ENCODE measurements at places on chromosomes 5 and 9.

GRCh38 chr5:68432682-68433081 is 217.1 kb downstream of the PIK3R1 start:
- no peak for DNase-seq

DNA sequence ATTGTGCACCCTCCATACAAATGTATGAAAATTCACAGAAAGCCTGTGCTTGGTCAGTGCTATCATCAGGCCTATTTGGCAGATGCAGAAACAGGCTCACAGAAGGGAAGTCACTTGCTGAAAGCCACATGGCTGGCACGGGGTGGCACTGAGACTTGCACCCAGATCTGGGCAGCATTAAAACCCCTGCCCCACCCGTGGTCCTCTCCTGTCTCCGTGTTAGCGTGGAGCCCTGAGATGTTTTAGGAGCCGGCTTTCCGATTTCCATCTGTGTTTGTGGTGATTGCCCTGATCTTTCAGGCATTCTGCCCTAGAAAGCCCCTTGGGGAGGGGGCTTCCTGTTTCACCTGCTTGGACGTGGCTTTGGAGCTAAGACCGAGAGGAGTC is 102.2 kb upstream of the IER5L start:
- DNase-seq = no peak

GRCh38 chr5:140340605-140341121 is 5.7 kb downstream of the HBEGF start:
- no peak for DNase-seq

- no peak for DNase-seq
These were observed 143.4 kb downstream of the ATPSCKMT start for GRCh38 chr5:10106285-10106684.

- DNase-seq = no peak
These were observed 115.9 kb upstream of the FOXD4L5 start for GRCh38 chr9:65400886-65401285.

DNA sequence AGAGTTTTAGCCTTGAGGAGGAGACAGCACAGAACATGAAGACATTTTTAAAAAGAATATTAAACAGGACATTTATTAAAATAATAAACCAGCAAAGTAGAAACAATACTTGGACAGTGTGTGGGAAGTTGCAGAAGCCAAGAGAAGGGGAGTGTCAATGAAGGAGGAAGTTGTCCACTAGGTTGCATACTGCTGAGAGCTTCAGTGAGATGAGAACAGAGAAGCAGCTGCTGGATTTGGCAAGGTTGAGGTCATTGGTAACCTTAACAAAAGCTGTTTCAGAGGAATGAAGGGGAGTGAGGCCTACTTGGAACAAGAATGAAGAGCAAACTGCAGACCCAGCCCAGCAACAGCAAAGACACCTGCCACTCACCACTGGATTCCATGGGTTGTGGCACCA is 11.4 kb downstream of the BHMT start:
- DNase-seq = no peak

- no peak for DNase-seq
These were observed 127.8 kb upstream of the RAPGEF1 start for GRCh38 chr9:131867611-131868192.

DNA sequence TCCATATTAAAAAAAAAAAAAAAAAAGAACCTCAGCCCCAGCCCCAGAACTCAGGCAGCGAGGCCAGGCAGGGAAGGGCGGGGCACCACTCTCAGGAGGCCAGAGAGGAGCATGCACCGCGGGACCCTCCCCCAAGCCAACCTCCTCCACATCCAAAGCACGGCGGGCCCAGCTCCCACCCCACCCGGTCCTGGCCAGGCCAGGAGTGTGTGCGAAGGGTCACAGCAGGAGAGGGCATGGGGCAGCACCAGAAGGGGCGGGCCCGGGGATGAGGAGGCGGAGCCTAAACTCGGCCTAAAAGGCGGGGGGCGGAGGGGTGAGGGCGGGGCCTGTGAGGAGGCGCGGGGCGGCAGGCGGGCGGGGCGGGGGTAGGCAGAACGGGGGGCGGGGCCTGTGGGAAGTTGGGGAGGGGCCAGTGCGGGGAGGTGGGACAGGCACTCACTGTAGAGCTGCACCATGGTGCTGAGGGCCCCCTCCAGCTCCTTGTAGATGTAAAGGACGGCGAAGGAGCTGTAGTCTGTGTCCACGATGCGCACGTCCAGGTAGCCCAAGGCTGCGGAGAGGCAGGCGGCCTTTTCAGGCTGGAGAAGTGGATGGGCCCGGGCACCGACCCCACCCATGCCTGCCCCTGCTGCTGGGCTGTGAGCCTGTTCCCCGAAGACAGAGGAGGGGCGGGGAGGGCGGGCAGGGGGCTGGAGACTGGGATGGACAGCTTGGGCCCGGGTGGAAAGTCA is 1.2 kb downstream of the LCN15 start:
- peak; percentile 58 for DNase-seq

DNA sequence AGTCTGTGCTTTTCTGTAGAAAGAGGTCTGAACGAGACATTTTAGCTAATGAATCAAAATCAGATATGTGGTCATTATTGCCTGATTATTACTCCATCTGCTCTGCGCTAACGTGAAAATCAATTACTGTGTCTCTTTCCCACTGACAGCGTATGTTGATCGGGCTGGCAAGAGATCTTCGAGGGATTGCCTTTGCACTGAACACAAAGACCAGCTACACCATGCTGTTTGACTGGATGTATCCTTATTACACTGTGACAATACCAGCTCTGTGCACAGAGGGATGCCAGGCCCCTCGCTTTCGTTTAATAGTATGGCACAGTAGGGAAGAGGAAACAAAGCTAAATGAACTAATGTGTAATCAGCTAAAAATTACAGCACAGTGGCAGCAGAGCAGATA is 103.7 kb upstream of the TLX3 start:
- DNase-seq = no peak

GRCh38 chr5:122126756-122127321 is 2.5 kb upstream of the ZNF474 start:
- no peak for DNase-seq

GRCh38 chr9:76687861-76688391 is 76.3 kb upstream of the PCA3 start:
- DNase-seq = no peak

DNA sequence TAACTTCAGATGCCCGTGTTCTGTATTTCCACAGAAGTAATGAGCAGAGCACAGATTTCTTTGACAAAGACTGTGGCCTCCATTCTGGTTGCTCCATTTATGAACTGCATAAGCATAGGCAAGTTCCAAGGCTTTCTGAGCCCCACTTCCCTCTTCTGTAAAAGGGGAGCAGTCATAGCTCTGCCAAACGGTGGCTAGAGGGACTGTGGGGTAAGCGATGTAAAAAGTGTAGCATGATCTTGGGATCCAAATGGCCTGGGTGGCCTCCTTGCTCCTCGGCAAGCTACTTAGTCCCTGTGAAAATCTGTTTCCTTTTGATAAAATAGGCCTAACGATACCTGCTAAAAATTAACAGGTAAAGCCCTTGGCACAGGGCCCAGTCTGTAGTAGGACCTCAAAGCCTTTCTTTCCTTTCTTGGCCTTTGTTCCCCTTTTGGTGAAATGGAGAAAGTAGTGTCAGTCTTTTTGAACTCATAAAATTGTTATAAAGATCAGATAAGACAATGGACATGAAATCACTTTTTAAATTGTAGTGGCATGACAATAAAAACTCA is 646.6 kb downstream of the ACTL7B start:
- DNase-seq = no peak

GRCh38 chr5:20656262-20656661 is 668.3 kb upstream of the CDH18 start:
- no peak for DNase-seq

DNA sequence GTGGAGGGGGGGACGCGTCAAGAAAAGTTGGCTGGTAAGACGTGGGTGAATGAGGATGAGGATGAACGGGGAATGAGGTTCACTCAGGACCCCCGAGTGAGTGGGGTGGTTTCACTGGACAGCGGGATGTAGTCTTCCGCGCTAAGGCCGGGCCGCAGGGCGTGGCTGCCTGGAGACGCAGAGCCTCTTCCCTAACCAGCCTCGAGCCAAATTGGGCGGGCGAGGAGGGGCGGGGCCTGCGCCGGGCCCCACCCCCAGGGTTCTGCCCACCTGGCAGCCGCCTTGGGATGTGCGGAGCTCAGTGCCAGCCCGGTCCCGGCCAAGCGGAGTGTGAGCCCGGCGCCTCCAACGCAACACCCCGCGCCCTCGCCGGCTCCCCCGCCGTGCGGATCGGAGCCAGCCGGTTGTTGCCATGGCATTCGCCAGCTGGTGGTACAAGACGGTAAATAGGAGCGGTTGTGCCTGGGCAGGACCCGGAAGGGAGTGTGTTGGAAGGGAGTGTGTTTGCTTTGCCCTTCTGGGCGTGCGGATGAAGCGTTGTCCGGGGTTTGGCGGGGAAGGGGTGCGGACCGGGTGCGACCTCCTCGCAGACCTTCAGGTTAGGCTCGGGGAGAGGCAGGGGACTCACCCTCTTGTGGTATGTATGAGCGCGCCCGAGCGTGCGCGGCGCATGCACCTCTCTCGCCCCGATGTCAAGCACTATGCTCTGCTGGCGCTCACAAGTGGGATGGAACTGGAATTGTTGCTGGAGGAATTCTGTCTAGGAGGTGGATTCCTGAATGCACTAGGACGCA is 746 bp downstream of the CAST start:
- DNase-seq = peak; percentile 65

GRCh38 chr9:34989946-34990635 is 546 bp downstream of the DNAJB5 start:
- no peak for DNase-seq

- DNase-seq = no peak
These were observed 16.5 kb upstream of the FBXL7 start for GRCh38 chr5:15483351-15484097.

DNA sequence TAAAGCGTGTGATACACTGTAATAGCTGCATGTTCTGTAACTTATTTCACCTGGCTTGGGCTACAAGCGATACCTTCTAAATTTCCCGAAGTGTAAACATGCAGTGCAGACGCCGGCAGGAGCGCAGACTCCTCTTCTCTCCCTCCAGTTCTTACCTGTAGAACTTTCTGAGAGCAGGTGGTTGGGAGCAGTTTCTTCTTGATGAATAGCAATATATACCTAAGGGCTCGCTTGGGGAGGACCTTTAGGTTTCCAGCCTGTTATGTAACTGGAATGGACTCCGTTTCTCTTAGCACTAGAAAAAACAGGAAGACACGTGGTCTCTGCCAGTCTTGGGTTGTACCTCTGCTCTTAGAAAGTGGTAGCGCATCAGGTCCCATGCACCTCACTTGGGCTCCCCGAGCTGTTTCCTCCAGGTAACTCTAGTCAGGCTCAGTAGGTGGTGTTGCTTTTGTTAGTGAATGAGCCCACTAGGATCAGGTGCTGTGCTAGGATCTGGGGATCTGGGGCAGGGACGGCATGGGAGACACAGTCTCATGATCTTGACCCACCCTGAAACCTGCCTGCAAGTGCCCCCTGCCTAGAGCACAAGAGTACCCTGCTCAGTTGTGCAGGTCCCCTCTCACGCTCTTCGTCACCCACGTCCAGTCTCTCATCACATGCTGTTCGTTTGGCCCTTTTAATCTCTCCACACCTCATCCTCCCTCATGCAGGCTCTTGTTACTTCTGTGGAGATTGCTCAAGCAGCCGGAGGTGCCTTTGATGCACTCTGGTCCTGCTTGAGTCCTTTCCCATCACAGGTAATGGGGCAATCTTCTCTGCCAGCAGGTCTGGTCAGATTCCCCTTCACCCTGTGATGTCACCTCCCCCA is 2.8 kb downstream of the TENT4A start:
- DNase-seq = no peak

All from hematopoietic multipotent progenitor cell treated with erythropoietin and hydrocortisone succinate and interleukin-3 and kit ligand, for 8 days (in vitro differentiated cells).